ENCODE measurements at places on chromosomes 16 and 17. TPM values are rescaled to one million over a fixed set of nuclear protein-coding genes. Genes with fewer than 3 reads are reported as not detected.

The TMEM204 gene
- 13.6 TPM for polyA plus RNA-seq

The SLC5A11 gene
- polyA plus RNA-seq, result 0.14 TPM

The OR1A1 gene
- not detected for polyA plus RNA-seq

The NAGS gene
- polyA plus RNA-seq, result 0.90 TPM

The HOXB5 gene
- polyA plus RNA-seq, result 0.91 TPM

The BMERB1 gene
- polyA plus RNA-seq, result 5.6 TPM

The TNP2 gene
- polyA plus RNA-seq, result not detected

The CLEC19A gene
- polyA plus RNA-seq, result not detected

The ADAD2 gene
- 86.5 TPM for polyA plus RNA-seq

- no peak for DNase-seq
Observed at GRCh38 chr17:50412188-50412732, 13.8 kb upstream of the ACSF2 start.

DNA sequence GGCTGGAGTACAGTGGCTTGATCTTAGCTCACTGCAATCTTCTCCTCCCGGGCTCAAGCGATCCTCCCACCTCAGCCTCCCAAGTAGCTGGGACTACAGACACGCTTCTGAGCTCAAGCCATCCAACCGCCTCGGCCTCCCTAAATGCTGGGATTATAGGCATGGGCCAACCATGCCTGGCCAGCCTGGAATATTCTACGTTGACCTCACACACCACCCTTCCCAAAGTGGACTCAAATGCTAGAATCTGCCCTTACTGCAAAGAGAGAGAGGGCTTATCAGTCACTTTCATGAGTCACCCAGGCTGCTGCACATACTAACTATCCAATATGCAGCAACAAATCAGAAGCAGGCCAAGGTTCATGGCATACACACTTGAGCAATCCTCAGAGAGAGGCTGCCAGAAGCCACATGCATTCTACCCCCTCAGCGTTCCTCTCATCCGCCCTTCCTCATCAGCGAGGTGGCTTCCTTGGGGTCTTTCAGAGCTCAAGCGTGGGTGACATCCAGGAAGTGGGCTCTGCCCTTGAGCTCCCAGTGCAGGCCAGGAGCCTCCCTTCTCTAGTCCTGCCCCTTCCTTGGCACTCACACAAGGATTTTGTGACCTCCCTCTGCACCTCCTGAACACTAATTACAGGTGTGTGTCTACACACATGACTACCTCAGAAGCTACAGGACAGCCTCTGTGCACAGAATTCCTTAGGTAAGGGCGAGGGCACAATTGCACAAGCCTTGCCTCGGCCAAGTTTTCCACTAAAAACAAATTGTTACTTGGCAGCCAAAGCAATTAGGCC lies 24.8 kb upstream of the SIAH1 start:
- no peak for DNase-seq

- DNase-seq, result no peak
Observed at GRCh38 chr16:11349599-11350276, 4.5 kb downstream of the RMI2 start.

- DNase-seq, result no peak
Observed at GRCh38 chr16:25868106-25868505, 176.3 kb downstream of the HS3ST4 start.

GRCh38 chr17:78041386-78042179 lies 83.1 kb downstream of the TNRC6C start:
- DNase-seq, result no peak

DNA sequence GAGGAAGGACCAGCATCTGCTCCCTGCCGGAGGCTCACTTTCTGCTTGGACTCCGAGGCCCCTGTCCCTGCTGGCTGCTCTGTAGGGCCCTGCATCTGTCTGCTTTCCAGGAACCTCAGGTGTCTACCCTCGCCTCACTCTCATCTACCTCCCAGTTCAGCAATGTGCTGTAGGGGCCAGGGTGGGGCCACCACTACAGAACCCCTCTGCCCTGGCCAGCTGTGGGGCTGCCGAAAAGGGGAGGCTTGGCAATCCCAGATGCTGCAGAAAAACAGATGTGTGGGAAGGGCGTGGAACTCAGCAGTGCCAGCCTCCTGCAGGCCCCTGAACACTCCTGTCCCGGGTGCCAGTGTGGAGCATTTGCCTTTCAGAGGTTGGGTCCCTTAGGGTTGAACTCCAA lies 80.1 kb upstream of the ZNF469 start:
- DNase-seq, result no peak

GRCh38 chr16:87966064-87966645 lies 14.9 kb downstream of the BANP start:
- DNase-seq, result no peak

DNA sequence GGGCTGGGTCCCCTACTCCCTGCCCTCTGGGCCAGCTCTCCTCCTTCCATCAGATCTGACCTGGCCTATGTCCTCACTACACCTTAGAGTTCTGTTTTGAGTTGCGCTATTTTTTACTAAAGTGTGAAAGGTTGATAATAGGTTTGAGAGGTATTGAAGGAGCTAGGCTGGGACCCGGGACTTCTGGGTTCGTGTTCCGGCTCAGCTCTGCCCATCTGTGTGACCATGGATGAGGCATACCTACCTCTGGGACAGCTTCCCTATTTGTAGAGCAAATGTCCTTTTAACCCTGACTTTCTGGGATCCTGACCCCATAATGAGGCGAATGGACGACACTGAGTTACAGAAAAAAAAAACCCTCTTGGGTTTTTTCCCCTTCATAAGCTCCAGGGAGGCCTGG lies 36.0 kb downstream of the IL21R start:
- DNase-seq, result no peak

DNA sequence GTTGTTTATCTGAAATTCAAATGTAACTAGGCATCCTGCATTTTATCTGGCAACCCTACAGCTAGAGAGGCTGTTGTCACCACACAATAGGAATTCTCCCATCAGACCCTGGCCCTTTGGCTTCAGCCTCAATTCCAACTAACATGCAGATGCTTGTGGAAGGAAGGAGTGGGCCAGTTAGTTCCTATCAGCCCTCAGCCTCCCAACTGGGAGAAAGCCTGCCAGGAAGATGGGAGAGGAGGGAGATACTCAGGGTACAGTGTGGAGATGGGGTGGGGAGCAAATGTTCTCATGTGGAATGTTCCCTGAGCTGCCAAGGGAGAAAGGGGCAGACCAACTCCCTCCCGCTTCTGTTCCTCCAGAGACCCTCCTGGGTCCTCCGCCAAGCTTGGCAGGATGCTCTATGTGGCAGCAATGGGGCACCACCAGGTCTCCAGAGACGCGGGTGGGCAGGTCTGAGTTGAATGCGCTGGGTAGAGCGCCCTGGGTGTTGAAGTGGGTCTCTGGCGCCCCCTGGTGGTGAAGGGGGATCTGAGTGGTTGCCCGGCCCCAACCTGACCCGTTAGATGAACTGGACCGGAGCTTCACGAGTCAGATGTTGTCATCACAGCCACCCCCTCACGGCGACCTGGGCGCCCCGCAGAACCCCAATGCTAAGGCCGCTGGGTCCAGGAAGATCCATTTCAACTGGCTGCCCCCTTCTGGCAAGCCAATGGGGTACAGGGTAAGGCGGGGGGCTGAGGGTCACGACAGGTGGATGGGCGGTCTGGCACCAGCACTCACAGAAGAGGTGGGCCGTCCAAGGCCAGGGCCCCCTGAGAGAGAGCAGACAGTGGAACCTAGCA lies 15.2 kb downstream of the GALK1 start:
- DNase-seq, result peak; percentile 97

GRCh38 chr16:57630931-57631845 lies 2.8 kb downstream of the ADGRG1 start:
- DNase-seq, result no peak

DNA sequence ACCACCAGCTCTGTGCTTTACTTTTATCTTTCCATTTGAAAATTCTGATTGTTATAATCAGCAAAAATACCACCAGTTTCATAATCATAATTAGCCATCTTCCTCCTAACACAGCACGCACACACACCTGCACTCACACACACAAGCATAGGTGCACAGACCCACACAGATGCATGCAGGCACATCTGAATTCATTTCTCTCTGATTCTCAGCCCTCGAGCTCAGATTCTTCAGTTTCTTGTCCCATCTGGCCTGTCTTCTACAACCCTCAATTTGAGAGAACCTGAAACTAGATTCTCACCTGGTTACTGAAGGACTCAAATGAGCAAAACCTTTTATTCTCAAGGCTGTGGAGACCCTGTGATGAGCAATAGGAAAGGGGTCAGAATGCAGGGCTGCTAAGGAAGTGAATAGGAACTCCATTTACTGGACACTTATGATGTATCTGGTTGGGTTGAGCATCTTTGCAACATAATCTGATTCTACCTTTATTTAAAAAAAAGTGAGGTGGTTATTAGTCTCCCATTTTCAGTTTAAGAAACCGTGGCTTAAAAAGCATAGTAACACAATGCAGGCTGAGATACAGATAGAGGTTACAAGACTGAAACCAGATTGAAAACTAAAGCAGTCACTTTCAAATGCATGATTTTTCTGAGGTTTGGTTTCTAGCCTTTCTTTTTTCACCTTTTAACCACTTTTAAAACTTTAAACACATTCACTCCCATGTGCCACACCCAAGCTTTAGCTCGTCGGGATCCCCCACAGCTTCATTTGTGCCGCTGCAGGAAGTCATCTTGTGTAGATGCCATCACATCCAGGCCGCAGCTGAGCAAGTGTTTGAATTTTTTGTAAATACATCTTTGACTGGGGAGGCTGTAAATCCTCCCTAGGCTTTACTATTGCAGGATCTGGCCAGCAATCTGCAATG lies 9.4 kb downstream of the KRT33A start:
- no peak for DNase-seq

- no peak for DNase-seq
Observed at GRCh38 chr16:56106527-56106926, 84.8 kb upstream of the GNAO1 start.

DNA sequence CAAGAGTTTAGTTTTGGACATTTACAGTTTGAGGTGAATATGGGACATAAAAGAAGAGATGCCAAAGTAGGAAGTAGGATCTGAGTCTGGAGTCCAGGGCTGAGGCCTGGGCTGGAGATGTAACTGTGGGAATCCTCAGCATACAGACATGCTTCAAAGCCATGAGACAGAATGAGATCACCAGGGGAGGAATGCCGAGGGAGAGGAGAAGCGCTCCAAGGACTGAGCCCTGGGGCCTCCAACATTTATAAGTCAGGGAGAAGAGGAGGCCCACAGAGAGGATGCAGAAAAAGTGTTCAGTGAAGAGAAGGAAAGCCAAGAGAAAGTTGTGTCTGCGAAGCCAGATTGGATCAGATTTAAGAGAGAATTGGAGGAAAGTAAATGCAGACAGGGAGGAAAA lies 277.5 kb upstream of the MYOCD start:
- DNase-seq, result no peak

DNA sequence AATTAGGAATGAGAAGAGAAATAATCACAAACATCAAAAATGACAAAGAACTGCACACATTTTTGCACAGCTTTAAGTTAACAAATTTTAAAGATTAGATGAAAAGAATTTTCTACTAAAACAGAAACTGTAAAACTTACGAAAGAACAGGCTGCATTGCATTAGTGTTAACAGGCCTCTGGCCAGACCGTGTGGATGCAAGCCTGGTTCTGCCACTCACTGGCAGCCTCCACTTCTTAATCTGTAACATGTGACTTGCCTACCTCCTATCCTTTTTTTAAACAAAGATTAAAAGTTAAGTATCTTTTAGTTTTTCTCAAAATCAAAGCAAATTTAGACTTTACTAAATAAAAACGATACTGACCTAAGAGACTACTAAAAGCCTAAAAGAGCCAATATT lies 37.5 kb downstream of the CREBBP start:
- DNase-seq, result no peak

GRCh38 chr17:79010304-79010646 lies 711 bp upstream of the CANT1 start:
- DNase-seq, result peak; percentile 73

DNA sequence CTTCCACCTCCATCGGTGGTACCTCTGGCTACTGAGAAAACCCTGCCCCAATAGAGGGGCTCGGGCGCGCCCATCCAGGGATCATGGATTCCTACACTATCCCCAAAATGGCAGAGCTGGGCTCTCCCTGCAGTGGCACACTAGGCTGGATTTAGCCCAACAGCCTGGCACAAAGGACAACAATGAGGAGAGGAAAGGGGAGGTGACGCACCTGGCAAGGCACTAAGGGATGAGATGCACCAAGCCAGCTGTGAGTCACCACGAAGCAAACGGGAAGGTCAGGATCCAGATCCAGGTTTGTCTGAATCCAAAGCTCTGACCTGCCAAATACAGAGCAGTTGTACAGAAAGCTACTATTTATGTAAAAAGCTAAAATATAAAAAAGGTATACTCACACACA lies 18.1 kb downstream of the UBE2O start:
- DNase-seq, result no peak

GRCh38 chr16:67255553-67256221 lies 6.9 kb downstream of the SLC9A5 start:
- DNase-seq, result peak; percentile 53

DNA sequence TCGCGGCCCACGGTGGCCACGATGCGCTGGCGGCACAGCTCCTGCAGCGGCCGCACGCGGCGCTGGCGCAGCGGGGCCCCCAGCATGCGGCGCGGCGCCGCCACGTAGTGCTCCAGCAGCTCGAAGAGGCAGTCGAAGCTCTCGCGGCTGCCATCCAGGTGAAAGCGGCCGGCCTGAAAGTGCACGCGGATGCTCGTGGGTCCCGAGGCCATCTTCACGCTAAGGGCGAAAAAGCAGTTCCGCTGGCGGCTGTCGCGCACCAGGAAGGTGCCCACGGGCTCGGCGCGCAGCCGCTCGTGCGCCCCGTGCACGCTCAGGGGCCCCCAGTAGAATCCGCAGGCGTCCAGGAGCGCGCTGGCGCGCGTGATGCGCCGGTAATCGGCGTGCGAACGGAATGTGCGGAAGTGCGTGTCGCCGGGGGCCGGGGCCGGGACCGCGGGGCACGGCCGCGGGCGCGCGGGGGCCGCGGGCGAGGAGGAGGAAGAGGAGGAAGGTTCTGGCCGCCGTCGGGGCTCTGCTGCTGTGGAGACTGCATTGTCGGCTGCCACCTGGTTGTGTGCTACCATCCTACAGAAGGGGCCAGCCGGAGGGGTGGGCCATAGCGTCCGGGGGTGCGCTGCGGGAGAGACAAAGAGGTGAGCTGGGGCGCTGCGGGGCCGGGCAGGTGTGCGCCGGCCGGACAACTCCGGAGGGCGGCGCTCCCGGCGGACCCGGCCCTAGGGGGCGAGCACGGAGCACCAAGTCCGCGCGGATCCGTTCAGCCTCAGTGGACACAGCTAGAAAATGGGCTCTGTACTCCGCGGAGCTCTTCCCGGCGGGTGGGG lies 879 bp downstream of the SOCS1 start:
- no peak for DNase-seq

DNA sequence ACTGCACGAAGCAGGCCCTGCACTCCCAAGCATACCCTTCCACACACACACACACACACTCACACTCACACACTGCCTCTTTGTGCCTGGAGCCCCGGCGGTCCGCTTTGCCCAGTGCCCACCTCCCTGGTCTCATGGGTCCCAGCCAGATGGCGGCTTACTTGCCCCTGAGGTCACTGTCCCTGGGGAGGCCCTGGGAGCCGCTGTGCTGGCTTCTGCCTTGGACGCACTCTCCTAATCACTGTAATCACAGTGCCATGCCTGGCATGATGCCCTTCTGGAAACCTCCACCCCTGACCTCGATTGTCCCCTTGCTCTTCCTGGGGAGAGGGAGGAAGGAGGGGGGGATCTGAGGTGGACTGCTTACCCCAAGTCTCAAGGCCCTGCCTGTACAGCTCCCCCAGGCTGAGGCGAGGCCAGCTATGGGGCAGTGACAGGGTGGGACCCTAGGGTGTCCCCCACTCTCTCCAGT lies 36.0 kb downstream of the ARHGAP23 start:
- no peak for DNase-seq

All from spleen (tissue), 13 donors.